Ovary (tissue), 10 donors: ENCODE measurements at places on chromosomes 7 and 10. TPM values are rescaled to one million over a fixed set of nuclear protein-coding genes. Genes with fewer than 3 reads are reported as not detected.
A peak's percentile ranks its signal among the peaks of the same experiment; 100 is the strongest.

DNA sequence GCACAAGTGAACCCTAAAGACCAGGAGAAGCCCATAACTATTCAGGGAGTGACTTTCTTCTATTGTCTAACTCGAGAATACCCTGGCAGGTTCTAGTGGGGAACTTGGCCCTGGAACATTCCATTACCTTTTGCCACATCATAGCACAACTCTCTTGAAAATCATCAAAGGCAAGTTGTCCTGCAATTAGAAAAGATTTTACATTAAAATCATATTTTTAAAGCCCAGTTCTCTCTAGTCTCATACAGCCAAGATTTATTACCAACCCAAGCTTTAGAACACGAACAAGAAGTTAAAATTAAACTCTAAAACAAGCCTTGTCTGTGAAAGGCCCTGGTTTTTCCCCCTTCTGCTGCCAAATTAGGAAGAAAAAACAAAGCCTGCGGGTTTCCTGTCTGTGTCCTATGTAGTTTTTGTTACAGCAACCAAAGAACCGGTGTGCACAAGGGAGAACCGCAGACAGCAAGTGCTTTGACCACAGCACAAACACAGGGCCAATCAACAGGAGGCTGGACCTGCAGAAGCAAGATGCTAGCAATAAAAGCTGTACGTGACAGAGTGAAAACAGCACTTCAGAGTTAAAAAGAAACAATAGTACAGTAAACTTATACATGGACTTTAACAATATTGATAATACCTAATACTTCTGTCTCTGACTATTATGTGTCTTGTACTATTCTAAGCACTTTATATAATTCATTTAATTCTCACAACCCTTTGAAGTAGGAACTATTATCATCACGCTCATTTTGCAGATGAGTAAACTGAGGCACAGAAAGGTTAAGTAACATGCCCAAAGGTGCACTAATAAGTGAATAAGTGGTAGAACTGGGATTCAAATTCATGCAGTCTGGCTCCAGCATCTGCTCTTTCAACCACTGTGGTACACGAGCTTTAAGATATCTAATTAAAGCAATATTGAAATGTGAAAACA, 65.8 kb downstream of the STK17A start:
- H3K36me3 ChIP-seq = no peaks in the 10 kb centered on the region
- DNase-seq = no peak
- no peak overlapping the region for H3K4me3 ChIP-seq

DNA sequence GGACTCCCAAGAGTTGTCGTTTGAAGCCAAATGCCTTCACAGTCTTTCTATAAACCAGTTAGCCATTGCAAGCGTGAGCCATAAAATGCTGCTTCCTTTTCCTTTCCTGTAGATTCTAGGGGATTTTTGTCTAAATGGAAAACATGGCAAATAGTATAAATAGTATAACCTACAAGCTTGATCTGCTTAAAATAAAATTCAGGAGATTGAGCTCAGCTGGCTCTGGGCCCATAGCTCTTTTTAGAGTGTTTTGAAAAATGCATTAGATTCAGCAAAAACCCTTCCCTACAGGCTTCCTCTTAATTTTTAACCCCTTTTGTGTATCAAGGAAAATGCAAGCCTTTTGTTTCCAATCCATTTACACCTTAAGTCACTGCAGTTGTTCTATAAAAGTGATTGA, 190.1 kb upstream of the GDF10 start:
- H3K4me3 ChIP-seq = no peak overlapping the region
- H3K27ac ChIP-seq = no peak overlapping the region
- DNase-seq = no peak
- H3K4me1 ChIP-seq = no peaks in the 10 kb centered on the region
- no peaks in the 10 kb centered on the region for H3K36me3 ChIP-seq

ZNF425 gene
- 3.9 TPM for total RNA-seq

GRCh38 chr7:158587162-158588084, at the start of gene PTPRN2:
PTPRN2 (minus strand) TSS chr7:158587823.
- peak within 1 kb of the TSS; percentile 32 for H3K4me3 ChIP-seq
- H3K27ac ChIP-seq = no peak within 1 kb of the TSS
- no peaks in the 10 kb centered on the region for H3K27me3 ChIP-seq
- H3K36me3 ChIP-seq = no peaks in the 10 kb centered on the region

DNA sequence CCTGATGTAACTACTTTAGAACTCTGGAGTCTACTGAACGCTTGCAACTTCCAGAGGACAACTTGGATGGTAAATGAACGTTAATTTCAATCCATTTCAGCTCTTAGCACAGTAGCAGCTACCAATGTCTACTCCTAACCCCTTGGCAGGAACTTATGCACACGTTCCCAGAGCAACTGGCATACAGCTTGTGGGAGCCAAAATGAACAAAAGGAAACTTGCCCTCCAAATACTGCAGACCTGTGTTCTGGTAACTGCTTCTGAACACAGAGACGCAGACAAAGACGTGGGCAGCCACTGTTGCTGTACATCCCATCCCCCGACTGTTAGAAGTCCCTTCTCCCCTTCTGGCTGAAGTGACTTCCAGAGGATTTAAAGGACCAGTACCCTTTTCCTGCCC, 61.3 kb downstream of the XPNPEP1 start:
- no peak overlapping the region for H3K27ac ChIP-seq
- H3K4me3 ChIP-seq = no peak overlapping the region
- H3K36me3 ChIP-seq = no peaks in the 10 kb centered on the region
- DNase-seq = no peak

INA gene
- total RNA-seq = not detected

NEBL gene
- total RNA-seq = 2.9 TPM

DNA sequence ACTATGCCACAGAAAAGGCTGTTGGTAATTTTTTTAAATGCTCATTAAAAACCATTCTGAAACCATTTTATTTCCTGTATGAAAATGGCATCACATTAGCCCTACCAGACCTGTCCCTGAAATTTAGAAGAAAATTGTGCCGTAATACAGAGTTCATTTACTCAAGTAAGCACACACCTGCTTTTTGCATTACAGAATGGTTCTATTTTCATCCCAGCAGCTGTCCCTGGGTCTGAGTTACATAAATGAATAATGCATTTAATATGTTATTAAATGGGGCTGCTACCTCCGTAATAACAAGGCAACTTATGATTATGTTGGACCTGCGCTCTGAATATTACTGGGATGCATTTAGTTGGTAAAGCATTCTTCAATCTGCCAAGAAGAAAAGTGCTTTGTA, 508.9 kb downstream of the SORCS1 start:
- DNase-seq = no peak
- no peaks in the 10 kb centered on the region for H3K27me3 ChIP-seq

GRCh38 chr10:130656582-130657133, 520.5 kb downstream of the GLRX3 start:
- DNase-seq = no peak
- H3K36me3 ChIP-seq = no peaks in the 10 kb centered on the region
- H3K4me3 ChIP-seq = no peak overlapping the region
- no peaks in the 10 kb centered on the region for H3K4me1 ChIP-seq
- H3K27ac ChIP-seq = no peak overlapping the region

FAM221A gene
- 5.7 TPM for total RNA-seq

GRCh38 chr7:35645691-35646090, 49.2 kb downstream of the HERPUD2 start:
- H3K4me3 ChIP-seq = no peak overlapping the region
- H3K27me3 ChIP-seq = no peaks in the 10 kb centered on the region
- DNase-seq = no peak
- H3K27ac ChIP-seq = no peak overlapping the region
- no peaks in the 10 kb centered on the region for H3K36me3 ChIP-seq
- peaks cover 5% of the 10 kb centered on the region for H3K4me1 ChIP-seq

KIF20B gene
- total RNA-seq = 3.9 TPM

CFAP58 gene
- total RNA-seq = 1.2 TPM

- H3K4me3 ChIP-seq = no peak overlapping the region
- peak; percentile 58 for DNase-seq
- H3K36me3 ChIP-seq = no peaks in the 10 kb centered on the region
- H3K4me1 ChIP-seq = peaks cover 28% of the 10 kb centered on the region
These were observed 48.9 kb downstream of the DLG5 start for GRCh38 chr10:77877441-77878344.

PDZD8 gene
- 29.9 TPM for total RNA-seq

ELN gene
- 34.9 TPM for total RNA-seq

LRRC61 gene
- total RNA-seq = 27.1 TPM

MMRN2 gene
- total RNA-seq = 11.3 TPM

STK31 gene
- total RNA-seq = 0.50 TPM

- no peak for DNase-seq
- no peaks in the 10 kb centered on the region for H3K4me1 ChIP-seq
- H3K36me3 ChIP-seq = no peaks in the 10 kb centered on the region
- H3K27ac ChIP-seq = no peak overlapping the region
- no peaks in the 10 kb centered on the region for H3K27me3 ChIP-seq
These were observed 15.8 kb downstream of the BTBD16 start for GRCh38 chr10:122286867-122287266.

GRCh38 chr10:13276749-13277365, 23.0 kb downstream of the PHYH start:
- peaks cover 11% of the 10 kb centered on the region for H3K4me1 ChIP-seq
- H3K27me3 ChIP-seq = no peaks in the 10 kb centered on the region
- peak overlapping the region; percentile 51 for H3K27ac ChIP-seq
- no peak for DNase-seq

- H3K4me1 ChIP-seq = no peaks in the 10 kb centered on the region
- H3K4me3 ChIP-seq = no peak overlapping the region
- H3K27ac ChIP-seq = no peak overlapping the region
- no peaks in the 10 kb centered on the region for H3K36me3 ChIP-seq
- no peaks in the 10 kb centered on the region for H3K27me3 ChIP-seq
These were observed 172.9 kb downstream of the TMEM26 start for GRCh38 chr10:61280303-61280702.

MCM7 gene
- total RNA-seq = 27.1 TPM

ZNF22 gene
- 28.6 TPM for total RNA-seq

TRIM50 gene
- total RNA-seq = not detected

DNA sequence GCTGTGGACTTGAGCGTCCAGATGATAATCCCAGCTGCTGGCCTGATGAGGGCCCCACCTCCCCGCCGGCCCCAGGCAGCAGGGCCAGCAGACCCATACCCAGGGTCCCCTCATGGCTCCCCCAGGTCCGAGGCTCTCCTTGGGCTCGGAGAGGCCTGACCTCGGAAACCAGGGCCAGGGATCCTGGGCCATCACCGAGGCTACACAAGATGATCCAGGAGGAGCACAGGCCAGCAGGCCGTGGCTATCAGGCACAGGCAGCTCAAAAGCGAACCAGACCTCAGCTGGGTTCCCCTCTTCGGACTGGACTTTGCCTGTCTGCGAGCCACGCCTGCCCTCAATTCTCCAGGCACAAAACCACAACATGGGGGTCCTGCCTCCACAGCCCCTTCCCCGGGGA, 17.4 kb downstream of the PDGFA start:
- no peaks in the 10 kb centered on the region for H3K36me3 ChIP-seq
- H3K27me3 ChIP-seq = no peaks in the 10 kb centered on the region
- H3K27ac ChIP-seq = no peak overlapping the region
- no peak for DNase-seq
- H3K4me1 ChIP-seq = no peaks in the 10 kb centered on the region
- H3K4me3 ChIP-seq = no peak overlapping the region

DNA sequence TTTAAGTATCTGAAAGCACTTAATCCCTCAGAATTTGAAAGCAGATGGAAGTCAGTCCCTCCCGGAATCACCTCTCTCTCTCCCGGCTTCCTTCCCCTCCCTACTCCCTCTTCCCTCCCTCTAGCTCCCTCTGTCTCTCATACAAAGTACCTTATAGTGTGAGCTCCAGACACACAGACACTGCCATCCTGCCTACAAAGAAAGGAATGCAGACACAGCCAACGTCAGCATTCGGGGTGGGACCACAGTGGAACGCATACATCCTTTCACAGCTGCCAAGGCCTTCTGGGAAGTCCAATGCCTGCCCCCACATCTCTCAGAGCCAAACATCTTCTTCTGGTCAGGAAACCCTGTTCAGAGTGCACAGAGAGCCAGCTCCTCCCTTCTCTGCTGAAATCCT, 9.3 kb downstream of the NOD1 start:
- no peaks in the 10 kb centered on the region for H3K36me3 ChIP-seq
- H3K27ac ChIP-seq = peak overlapping the region; percentile 74
- peak; percentile 88 for DNase-seq
- no peaks in the 10 kb centered on the region for H3K27me3 ChIP-seq
- peak overlapping the region; percentile 1 for H3K4me3 ChIP-seq
- H3K4me1 ChIP-seq = peaks cover 48% of the 10 kb centered on the region

DNA sequence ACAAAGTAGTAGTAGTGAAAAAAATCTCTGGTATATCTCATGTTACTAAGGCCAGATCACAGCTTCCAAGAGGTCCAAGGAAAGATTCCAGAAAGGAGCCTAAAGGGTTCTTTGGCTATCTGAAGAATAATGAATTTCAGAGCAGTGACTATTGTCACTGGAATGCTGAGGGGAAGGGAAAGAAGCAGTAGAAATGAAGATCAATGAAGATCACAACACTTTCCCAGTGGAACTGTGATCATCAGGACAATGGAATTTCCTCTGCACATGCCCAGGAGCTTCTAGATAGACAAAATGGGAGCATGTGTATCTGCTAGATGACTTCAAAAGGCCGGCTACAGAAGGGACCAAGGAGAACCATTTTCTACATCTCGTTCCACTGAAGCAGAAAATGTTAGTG, 219.5 kb upstream of the PHYHIPL start:
- no peak overlapping the region for H3K27ac ChIP-seq
- no peak for DNase-seq
- H3K27me3 ChIP-seq = no peaks in the 10 kb centered on the region
- peaks cover 2% of the 10 kb centered on the region for H3K4me1 ChIP-seq

CNPY1 gene
- total RNA-seq = not detected

DNA sequence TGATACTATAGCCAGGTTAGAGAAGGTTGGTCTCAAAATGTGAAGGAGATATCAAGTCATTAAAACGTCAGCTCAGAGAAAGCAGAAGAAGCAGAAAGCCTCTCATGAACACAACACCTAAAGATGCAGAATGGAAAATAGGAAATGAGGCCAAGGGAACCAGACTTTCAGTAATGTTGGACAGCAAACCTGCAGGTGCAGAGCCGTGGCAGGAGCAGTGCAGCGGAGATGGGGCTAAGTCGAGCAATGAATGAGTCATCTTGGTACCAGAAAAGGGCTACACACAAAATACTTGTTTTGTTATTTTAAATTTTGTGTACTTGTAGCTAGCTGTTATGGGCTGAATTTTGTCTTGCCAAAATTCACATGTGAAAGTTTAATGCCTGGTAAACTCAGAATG, 479.6 kb upstream of the POM121L12 start:
- H3K27me3 ChIP-seq = no peaks in the 10 kb centered on the region
- H3K27ac ChIP-seq = no peak overlapping the region
- no peaks in the 10 kb centered on the region for H3K36me3 ChIP-seq
- H3K4me1 ChIP-seq = no peaks in the 10 kb centered on the region
- no peak overlapping the region for H3K4me3 ChIP-seq
- DNase-seq = no peak

- no peak for DNase-seq
- H3K36me3 ChIP-seq = no peaks in the 10 kb centered on the region
- no peaks in the 10 kb centered on the region for H3K27me3 ChIP-seq
- no peak overlapping the region for H3K27ac ChIP-seq
- no peak overlapping the region for H3K4me3 ChIP-seq
These were observed 1.6 kb upstream of the EPC1 start for GRCh38 chr10:32348297-32349198.
